Cardiac muscle cell (in vitro differentiated cells and primary cell): ENCODE measurements at places on chromosomes 16 and 17.

GRCh38 chr17:74008196-74008595 lies 195.3 kb upstream of the RPL38 start:
- peak; percentile 9 for DNase-seq

GRCh38 chr16:87344931-87345631 lies 27.9 kb upstream of the C16orf95 start:
- no peak for DNase-seq

- DNase-seq, result no peak
These were observed 29.7 kb downstream of the TIMM22 start for GRCh38 chr17:1026599-1026975.

DNA sequence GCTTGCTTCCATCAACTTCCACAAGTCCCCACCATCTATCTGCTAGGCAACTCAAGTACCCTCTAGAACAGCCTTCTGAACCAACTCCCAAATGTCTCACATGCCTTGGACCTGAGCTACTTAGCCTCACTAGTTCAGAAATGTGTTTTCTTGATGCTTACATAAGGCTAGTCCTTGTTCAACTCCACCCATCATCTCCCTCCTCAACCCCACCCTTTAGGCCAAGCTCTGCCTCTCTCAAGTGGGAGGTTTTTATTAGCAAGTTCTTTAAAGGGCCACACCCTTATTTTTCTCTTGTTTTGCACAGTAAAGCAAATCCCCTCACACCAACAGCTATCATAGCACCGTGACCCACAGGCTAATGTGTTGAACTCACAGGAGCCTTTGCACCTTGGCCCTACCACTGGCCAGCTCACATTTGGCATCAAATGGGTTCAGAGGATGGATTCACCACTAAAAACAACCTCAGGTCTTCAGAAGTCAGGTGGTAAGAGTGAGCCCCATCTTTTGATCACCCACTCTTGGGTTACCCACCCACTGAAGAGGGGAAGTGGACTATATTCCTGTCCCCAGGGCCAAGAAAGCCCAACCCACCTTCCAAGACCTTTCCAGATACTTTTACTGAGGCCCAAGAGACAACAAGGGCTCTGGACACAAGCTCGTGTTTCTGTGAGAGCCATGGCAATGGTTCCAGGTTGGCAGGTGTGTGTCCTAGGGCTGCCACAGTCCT lies 12.2 kb downstream of the PIK3R5 start:
- DNase-seq, result no peak

- DNase-seq, result no peak
These were observed 102.8 kb downstream of the FOXL1 start for GRCh38 chr16:86681031-86681756.

GRCh38 chr17:68603656-68604055 lies 2.5 kb upstream of the FAM20A start:
- DNase-seq, result no peak

GRCh38 chr17:80259457-80260068 lies 1.1 kb upstream of the RNF213 start:
- DNase-seq, result no peak

GRCh38 chr17:51926448-51926847 lies 232.1 kb downstream of the CA10 start:
- no peak for DNase-seq

- DNase-seq, result no peak
These were observed 325.9 kb upstream of the TNRC6C start for GRCh38 chr17:77632619-77633018.

GRCh38 chr16:50272111-50272571 lies 5.8 kb downstream of the ADCY7 start:
- no peak for DNase-seq

GRCh38 chr16:27408012-27408601 lies 6.1 kb downstream of the IL21R start:
- peak; percentile 25 for DNase-seq

GRCh38 chr17:72466199-72466598 lies 345.4 kb downstream of the SOX9 start:
- peak; percentile 42 for DNase-seq

- peak; percentile 57 for DNase-seq
These were observed 29.1 kb downstream of the AKAP1 start for GRCh38 chr17:57114085-57114673.
